ENCODE measurements at places on chromosomes 7 and 10.
A peak's percentile ranks its signal among the peaks of the same experiment; 100 is the strongest.

GRCh38 chr7:44390701-44391100 is 65.3 kb upstream of the CAMK2B start:
- no peak for DNase-seq

DNA sequence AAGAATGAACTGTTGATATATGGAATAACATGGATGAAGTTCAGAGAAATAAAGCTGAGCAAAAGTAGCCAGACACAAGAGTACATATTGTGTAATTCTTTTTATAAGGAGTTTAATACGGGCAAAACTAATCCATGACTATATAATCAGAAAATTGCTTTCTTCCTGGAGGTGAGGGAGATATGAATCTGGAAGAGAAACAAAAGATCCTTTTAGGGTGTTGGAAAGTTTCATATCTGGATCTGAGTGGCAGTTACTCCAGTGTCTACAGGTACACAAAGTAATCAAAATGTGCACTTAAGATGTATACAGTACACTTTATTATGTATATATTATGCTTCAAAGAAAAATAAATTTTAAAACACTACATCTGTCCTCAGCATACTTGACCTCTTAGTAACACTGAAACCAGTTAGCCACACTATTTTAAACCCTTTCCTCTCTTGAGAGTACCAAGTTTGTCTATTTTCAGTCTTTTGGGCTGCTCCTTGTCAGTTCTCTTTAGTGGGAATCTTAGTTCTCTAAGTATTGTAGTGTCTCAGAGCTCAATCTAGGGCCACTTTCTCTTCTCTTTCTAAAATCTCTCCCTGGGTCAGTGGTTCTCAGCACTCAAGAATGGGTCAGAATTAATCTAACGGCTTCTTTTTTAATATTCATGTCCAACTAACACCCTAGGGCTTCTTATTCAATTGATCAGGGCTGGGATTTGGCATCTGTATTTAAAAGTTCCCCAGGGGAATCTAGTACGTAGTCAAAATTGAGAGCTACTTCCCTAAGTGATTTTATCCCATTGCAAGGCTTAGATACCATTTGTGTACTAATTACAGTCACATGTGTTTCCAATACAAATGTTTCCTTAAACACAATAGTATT is 4.3 kb upstream of the LIPF start:
- DNase-seq: no peak

DNA sequence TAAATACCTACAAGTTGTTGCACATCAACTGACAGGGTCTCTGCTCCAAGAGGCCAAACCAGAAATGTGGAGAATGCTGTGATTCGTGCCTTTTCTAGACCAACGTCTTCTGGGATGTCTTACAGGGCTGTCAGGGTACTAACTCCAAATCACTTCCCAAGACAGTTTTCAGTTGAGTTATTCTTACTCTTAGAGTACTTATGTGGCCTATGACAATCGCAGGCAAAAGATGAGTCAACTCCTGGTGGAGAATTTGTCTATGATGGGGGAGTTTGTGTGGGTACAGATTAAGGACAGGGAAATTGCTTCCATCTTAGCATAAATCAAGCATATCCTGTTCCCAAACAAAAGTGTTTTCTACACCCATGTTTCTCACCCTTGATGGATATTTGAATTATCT is 734.8 kb downstream of the TNS3 start:
- no peak for DNase-seq

GRCh38 chr7:127730658-127731276 is 78.8 kb downstream of the SND1 start:
- no peak for DNase-seq

DNA sequence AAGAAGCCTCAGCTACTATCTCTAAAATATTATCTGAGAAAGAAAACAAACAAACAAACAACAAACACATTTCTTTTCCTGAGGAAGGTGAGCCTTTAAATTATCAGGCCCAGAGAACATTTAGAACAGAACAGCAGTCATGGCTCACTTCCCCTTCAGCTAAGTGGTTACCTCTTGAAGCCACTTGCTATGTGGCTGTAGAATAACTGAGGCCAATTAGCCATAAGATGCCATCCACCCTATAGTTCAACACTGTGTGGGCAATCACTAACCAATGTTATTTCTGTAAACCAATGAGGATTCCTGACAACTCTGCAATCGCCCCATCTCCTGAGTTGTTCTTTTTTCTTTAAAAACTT is 3.7 kb upstream of the UPP1 start:
- DNase-seq: no peak

- DNase-seq: no peak
Measured at GRCh38 chr10:76626386-76626785, 1011.2 kb downstream of the KCNMA1 start.

DNA sequence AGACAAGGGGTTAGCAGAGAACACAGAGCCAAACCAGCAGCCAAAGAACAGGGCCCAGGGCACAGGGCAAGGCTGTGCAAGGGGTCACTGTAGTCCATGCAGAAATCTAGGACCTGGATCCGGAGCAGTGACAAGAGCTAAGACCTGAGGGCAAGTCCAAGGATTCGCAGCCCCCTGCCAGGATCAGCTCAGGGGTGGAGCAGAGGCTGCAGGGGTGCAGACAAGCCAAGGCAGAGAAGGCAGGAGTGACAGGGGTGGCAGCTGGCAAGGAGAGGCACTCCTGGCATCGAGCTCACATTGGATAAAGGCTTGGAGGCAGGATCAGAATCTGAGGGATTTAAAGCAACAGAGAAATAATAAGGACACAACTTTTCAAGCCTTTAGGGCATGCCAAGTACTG is 80.7 kb upstream of the NANOS1 start:
- DNase-seq: no peak

- DNase-seq: no peak
Measured at GRCh38 chr10:114115661-114116445, 58.1 kb downstream of the CCDC186 start.

DNA sequence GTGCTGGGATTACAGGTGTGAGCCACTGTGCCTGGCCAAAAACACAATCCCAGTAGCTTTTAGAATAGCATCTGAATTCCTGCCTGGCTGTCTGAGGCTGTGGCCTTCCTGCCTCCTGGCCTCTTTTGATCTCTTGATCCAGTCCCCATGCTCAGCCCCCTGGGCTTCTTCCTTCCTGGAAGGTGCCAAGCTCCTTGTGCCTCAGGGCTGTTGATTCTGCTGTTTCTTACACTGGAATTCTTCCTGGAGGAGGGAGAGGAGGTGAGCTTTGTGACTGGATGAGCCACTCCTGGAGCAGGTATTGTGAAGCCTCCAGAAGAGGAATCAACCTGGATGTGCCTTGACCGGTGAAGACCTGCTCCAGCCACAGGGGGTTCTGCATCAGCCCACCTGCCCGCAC is 17.3 kb upstream of the MKI67 start:
- DNase-seq: no peak

- no peak for DNase-seq
Measured at GRCh38 chr7:36275735-36276284, 113.9 kb upstream of the ANLN start.

DNA sequence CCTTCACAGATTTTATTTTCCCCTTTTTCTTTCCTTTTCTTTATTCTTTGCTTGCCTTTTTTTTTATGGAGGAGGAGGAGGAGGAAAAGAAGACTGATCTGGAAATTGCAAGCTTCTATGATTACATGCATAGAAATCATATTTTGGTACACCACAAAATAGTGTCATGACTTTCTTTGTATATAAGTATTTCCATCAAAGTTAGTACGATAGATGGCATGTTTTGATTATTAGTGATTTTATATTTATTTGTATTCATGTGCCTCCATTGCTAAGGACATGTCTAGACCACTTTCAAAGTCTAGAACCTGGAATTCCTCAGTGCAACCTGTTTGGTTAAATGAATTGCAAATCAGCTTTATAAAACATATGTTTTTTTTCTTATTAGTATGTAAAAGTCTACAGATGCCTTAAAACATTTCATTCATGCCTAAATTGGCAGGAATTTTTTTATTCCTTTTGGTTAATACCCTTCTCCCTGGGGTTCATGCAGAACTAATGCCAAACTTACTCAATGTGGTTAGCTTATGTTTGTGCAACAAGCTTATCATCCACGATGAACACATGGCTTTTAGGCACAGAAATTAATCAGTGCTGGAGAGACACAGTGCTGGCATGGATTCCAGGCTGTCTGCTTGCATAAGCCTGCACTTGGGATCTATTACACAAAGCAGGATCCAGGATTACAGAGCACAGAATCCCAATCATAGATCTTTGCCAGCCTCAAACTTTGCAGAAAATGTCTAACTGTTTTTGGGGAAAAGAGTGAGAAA is 213.1 kb downstream of the CHRM2 start:
- no peak for DNase-seq

DNA sequence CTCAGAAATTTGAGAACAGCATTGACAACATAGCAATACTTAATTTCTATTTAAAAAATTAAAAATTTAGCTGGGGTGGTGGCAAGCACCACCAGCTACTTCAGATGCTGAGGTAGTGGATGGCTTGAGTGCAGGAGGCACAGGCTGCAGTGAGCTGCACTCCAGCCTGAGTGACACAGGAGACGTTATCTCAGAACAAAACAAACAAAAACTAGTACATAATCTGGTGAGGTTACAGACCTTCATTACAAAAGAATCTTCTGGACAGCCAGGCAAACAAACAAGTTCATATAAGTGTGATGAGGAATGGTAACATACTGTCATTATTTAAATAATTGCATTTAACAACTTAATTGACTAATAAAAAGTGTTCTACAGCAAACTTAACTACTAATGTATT is 77.0 kb upstream of the OIT3 start:
- DNase-seq: no peak

- DNase-seq: no peak
Measured at GRCh38 chr10:110544958-110545537, 22.4 kb upstream of the SMC3 start.

GRCh38 chr7:80601999-80602398 is 36.4 kb upstream of the CD36 start:
- no peak for DNase-seq

- no peak for DNase-seq
Measured at GRCh38 chr10:4121502-4122380, 336.7 kb upstream of the KLF6 start.

- peak; percentile 38 for DNase-seq
Measured at GRCh38 chr7:88218836-88219605, 817 bp downstream of the SRI start.

DNA sequence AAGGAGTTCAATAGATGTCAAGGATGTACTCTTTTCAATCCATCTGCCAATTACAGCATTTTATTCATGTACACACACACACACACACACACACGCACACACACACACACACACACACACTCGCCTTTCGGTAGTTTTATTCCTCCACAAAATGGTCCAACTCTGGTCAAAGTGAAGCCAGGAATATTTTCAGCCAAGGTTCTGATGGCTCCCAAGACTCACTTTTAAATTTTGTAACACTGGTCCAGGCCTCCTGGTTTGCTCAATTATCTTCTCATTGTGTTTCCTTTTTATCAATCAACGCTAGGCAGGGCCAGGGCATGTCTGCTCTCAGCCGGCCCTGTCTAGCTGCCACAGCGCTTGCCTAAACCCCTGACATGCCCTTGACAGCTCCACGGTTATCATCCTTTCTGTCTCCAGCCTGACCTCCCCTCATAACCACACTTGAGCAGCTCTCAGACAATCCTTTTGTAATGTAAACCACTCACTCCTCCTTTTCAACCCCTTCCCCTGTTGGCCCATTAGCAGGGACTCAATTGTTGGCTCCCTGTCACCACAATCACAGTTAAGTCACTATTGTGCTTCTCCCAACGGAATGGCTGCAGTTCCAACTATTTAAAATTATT is 115.1 kb downstream of the ICA1 start:
- no peak for DNase-seq

GRCh38 chr10:77168861-77169260 is 468.7 kb downstream of the KCNMA1 start:
- no peak for DNase-seq

DNA sequence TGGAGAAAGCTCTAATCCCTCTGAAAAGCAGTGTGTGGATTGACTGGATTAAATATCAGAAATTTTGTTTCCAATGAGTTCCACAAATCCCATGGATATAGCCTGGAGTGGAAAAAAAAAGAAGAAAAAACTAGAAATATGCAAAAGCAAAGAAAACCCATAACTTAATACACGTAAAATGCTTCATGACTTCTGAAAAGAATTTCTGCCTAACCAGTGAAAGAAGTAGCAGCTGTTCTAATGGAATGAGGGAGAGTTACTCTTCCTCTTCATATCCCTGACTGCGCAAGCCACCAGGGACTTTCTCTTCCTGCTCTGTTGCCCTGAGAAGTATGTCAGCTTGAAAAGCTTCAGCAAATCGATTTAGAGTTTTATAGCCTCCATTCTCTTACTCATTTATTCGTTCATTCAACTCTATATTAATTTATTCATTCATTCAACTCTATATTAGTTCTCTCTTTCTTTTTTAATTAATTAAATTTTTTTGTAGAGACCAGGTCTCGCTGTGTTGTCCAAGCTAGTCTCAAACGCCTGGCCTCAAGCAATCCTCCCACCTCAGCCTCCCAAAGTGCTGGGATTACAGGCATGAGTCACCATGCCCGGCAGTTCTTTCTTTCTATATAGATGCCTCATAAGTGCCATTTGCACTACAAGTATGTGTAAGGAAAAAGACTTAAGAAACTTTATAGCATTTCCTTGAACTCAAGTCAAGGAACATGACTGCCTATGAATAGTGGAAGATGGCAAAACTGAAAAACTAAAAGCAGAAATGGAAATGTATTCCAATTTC is 447.3 kb upstream of the NRP1 start:
- DNase-seq: no peak

GRCh38 chr10:75043256-75044131 is 68.0 kb upstream of the SAMD8 start:
- DNase-seq: peak; percentile 49

GRCh38 chr7:151472644-151473380 is 32.9 kb upstream of the CRYGN start:
- DNase-seq: no peak

DNA sequence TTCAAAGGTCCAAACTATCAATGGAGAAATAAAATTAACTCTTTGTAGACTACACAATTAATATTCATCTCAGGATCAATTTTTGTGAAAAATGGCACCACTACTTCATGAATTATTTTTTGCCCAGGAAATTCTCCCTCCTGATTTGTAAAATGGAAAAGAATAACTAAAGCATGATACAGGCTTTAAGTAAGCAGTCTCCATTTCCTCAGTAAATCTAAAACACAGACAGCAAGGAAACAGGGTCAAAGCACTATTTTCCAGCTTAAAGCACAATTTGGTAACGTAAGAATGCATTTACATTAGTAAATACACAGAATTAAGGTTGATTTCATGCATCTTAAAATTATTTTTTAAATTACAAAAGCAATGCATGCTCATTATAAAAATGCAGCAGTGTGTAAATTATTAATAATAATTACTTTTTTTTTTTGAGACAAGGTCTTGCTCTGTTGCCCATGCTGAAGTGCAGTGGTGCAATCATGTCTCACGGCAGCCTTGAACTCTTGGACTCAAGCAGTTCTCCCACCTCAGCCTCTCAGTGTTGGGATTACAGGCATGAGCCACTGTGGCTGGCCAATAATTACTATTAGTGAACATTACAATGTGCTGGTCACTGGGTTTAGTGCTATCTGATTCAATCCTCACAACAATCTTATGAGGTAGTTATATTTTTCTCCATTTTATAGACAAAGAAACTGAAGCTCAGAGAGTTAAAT is 26.1 kb upstream of the VCL start:
- no peak for DNase-seq

Data from T-helper 2 cell treated with Interferon-gamma antibody and Interleukin-4, amounts not matched to agents 5 μg/mL and 100 μg/mL, for 36 hours (primary cell).